HEK293T (cell line): ENCODE measurements at places on chromosomes 16 and 17.

GRCh38 chr16:11149011-11149616, 106.9 kb downstream of the SOCS1 start:
- no peak for DNase-seq

DNA sequence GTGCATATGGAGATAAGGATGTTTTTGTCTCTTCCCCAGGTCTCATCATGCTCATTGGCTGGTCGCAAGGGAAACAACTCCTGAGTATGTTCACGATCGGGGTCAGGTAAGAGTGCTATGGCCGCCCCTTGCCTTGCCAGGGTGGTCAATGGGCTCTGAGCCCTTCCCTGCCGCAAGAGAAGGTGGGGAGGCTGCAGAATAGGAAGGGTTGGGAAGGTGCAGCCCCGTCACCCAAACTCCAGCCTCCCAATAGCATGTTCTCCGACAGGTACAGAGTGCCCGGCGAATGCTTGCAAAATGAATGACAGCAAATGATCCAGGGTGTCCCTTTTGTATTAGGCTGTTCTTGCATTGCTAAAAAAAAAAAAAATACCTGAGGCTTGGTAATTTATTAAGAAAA, 57.4 kb downstream of the ATP2C2 start:
- DNase-seq = no peak

DNA sequence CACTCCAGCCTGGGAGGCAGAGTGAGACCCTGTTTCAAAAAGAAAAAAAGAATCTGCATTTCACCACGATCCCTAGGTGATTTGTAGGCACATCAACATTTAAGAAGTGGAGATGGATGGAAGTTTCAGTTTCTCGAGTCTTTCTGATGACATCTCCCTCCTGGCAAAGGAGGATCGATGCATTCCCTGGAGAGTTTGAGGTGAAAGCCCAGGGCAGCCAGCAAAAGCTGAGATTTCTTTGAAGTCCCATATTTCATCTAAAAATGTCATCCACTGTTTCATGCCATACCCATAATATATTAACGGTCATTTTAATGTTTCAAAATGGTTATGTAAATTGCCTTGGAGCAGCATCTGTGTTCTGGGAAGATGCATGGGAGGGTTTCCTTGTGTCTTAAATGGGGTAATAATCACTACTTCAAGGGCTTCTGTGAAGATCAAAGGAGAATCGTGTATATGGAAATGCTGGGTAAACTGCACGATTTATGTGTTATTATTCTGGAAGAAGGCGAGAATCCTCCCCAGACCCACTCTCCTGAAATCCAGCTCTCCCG, 63.4 kb downstream of the KATNIP start:
- DNase-seq = no peak

DNA sequence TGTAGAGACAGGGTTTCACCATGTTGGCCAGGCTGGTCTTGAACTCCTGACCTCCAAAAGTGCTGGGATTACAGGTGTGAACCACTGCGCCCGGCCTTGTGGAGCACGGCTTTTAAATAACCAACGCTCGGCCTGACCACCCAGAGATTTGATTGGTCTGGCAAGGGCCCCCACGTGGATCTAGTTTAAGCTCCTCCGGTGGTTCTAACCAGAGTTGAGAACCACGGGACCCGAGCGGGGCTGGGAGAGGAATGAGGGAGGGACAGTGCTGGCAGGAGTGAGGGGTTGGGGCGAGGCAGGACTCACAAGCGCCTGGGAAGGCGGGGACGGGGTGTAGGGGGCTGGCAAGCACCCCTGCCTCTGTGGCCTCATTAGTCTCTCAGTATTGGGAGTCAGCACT, 3.0 kb downstream of the NLRC3 start:
- DNase-seq = no peak

DNA sequence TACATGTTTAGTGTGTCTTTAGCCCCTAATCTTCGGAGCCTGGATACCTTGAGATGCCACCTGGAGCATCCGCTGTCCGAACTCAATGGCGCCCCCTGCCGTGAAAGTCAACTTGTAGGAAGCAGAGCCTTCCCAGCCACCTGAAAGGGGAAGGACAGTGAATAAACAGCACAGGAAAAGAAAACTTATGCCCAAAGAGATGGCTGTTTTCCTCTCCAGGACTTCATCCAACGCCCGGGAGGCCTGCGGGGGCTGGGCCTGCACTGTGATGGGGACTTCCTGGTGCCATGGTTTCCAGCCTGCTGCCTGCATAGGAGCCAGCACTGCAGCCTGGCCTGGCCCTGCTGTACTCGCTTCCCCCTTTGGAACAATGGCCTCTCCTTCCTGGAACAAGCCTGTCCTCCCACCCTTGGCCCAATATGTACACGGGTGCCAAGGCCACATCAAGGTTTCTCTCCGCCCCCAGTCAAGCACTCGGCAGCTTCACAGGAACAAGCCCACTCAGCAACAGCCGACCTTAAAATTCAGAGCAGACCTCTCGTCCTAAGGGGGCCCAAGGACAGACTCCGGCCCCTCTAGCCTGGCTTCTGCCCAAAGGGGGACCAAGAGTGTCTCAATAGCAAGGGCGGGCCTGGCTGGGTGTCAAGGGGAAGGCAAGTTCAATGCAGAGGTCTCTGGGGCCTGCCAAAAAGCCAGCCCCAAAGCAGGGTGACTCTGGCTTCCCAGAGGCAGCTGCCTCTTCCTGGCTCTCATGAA, 4.5 kb upstream of the UNC13D start:
- DNase-seq = peak; percentile 64

DNA sequence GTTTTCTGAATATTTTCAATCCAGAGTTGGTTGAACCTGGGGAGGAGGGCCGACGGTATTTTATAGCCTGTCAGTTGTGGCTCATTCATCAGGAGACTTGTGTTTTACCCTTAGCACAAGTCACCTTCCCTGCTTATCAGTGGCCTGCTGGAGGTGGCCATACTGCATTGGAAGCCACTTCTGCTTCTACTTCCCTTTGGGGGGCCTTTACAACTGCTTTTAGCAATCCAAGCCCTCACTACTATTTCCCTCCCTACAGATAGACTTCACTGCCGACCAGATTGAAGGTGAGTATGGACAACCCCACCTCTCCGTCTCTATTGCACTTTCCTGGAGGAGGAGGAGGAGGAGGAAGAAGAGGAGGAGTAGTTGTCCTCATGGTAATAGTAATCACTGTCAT, 4.4 kb downstream of the MYL4 start:
- DNase-seq = no peak

- DNase-seq = no peak
These were observed 470 bp upstream of the GGT6 start for GRCh38 chr17:4560837-4561256.

- no peak for DNase-seq
These were observed 39.2 kb upstream of the SKAP1 start for GRCh38 chr17:48469227-48469626.

- no peak for DNase-seq
These were observed 69.8 kb downstream of the MRTFB start for GRCh38 chr16:14140923-14141322.

DNA sequence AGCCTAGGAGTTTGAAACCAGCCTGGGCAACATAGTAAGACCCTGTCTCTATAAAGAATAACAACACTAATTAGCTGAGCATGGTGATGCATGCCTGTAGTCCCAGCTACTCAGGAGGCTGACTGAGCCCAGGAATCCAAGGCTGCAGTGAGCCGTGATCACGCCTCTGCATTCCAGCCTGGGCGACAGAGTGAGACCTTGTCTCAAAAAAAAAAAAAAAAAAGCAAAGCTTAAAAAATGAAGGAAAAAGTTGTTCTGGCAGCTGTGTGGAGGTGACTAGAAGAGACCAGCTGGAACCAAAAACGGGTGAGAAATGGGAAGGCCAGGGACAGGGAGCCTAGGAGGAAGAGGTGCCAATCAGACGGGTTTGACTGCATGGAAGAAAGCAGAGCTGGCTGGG, 4.2 kb downstream of the BCL7C start:
- no peak for DNase-seq

DNA sequence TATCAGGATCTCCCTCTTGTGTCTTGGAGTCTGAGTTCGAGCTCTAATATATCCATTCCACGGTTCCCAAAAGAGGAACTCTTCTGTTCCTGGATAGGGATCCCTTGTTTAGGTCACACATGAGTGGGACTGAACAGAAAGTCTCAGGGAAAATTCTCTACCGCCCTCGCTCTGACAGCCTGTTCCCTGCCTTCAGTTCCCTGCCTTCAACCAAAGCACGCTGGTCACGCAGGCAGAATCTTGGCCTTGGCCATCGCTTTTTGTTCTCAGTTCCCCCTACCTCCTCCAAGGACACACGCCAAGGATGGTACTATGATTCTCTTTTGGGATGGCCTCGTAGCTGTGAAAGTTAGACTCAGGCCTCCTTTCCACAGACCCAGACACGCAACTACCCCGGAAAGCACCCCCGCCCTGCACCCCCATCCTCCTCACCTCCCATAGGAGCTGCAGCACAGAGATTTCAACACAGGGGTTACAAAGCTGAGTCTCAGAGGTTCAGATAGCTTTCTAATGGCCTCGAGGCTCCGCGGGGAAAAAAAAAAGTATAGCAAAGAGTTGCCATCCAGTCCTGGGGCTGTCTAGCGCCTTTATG, 1.5 kb upstream of the SHISA6 start:
- DNase-seq = no peak

GRCh38 chr17:40539711-40540411, 25.4 kb downstream of the CCR7 start:
- DNase-seq = no peak

DNA sequence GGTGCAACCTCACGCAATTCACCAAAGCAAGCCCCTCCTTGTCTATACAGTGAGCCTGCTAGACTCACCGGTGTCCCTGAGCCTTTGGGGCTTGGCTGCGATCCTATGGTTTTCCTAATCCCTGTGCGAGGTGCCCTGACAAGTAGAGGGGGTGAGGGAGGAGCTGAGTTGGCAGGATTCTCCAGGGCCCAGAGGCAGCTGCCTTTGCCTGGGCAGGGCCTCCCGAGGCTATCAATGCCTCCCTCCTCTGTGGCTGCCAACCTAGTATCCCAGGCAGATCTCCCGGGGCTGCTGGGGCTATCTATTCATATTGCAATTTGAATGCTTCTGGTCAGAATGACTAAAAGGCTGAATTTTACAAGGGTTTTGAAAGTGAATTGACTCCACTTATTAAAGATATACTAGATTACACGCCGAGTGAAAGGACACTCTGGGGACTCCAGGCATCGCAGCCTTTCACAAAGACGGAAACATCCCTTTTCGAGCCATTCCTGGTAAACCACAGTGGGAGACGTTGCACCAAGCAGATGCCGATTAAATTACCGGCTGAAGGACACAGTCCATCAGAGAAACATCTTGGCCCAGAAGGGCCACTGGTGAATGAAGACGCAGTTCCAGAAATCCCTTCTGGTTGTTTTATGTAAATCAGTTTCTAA, 11.3 kb upstream of the PITPNM3 start:
- DNase-seq = no peak

DNA sequence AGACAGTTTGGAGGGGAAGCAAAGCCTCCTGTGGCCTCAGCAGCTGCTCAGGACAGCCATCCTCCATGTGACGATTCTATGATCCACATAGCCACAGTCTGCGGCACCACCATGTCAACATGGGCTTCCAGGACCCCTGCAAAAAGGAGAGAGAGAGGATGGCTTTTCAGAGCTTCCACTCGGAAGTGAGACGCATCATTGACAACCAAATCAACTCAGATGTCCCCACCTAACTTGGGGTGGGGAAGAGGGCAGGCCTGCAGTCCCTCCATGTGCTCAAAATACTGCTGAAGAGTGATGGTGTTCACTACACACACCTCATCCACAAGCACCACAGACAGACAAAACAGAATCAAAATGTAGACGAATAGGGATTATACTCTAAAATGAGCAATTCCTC, 5.9 kb upstream of the METTL16 start:
- no peak for DNase-seq

GRCh38 chr17:47810901-47811635, 10.5 kb downstream of the OSBPL7 start:
- no peak for DNase-seq

DNA sequence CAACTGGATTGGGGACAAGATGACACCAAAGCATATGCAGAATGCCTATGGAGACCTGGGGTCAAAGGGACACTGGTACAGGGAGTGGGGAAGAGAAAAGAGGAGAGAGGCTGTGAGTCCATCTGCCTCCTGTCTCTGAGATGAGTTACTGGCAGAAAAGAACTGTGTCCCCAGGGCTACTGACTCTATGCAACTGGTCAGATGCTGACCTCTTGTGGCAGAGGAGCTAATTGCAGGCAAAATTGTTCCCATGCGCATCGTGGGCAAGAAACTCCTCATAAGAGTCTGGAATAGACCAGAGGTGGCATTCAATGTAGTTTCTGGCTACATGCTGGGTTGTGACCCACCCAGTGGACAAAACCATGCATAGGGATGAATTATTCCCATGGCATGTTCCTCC, 26.1 kb upstream of the MLKL start:
- DNase-seq = peak; percentile 43

GRCh38 chr17:73293480-73293911, 18.3 kb downstream of the CDC42EP4 start:
- no peak for DNase-seq
